MCF 10A (cell line): ENCODE measurements at places on chromosomes 13 and 19.

GRCh38 chr13:52931131-52931530 lies 82.7 kb upstream of the PCDH8 start:
- no peak for DNase-seq

GRCh38 chr19:11721681-11722080 lies 17.1 kb downstream of the ZNF823 start:
- no peak for DNase-seq

DNA sequence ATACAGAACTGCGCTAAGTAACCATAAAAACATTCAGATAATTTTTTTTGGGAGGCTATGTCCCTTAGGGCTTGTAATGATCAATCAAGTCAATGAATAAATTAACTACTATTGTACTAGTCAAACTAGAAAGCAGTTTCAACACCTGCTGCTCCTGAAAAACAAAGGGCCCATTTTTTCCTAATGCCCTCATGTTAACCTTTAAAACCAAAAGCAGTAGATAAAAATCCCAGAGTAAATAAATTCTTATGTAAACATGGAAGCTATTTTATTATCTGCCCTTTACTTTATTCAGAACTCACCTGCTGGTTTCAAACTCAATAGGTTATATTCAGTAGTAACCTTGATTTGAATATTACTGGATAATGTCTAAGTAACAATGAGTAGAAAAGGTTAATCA lies 159.5 kb upstream of the STARD13 start:
- DNase-seq, result no peak

DNA sequence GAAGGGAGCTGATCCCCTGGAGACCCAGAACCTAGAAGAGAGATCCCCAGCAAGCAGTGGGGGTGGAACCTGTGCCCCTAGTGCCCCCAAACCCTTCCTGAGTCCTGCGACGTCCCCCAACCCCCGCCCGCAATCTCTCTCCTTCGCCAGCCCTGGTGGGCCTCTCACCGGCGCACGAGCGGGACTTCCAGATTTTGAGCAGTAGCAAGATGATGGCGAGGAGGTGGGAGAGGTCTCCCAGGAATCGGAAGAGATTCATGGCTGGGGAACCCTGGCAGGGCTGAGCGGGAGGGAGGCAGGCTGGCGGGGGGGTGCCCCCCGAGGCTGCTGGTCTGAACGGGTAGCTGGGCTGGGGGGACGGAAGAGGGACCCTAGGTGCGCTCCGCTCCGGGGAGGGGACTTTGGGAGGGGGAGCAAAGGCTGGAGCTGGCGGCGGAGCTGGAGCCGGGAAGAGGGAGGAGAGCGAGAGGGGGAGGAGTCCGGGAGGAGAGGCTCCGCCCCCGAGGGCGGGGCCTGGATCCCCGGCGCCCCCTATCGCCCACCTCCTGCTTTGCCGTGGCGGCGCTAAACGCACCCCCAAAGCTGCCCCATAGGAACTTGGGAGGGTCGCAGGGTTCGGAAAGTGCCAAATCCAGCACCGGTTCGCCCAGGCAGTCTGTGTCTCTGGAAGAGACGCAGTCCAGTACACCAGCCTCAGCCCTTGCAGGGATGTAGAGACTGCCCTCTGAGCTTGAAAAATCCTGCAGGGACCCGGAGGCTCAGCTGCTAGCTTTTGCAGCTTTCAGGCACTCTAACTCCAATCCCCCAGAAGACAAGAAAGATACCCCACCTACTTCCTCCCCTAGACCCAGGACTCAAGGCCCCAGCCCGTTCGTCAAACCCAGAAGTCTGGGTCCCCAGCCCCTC lies at the start of gene KDELR1:
KDELR1 (minus strand) TSS at position 452 of the 906 bp plus-strand sequence; CDS start at position 259, 193 bp downstream.
- peak; percentile 76 for DNase-seq

DNA sequence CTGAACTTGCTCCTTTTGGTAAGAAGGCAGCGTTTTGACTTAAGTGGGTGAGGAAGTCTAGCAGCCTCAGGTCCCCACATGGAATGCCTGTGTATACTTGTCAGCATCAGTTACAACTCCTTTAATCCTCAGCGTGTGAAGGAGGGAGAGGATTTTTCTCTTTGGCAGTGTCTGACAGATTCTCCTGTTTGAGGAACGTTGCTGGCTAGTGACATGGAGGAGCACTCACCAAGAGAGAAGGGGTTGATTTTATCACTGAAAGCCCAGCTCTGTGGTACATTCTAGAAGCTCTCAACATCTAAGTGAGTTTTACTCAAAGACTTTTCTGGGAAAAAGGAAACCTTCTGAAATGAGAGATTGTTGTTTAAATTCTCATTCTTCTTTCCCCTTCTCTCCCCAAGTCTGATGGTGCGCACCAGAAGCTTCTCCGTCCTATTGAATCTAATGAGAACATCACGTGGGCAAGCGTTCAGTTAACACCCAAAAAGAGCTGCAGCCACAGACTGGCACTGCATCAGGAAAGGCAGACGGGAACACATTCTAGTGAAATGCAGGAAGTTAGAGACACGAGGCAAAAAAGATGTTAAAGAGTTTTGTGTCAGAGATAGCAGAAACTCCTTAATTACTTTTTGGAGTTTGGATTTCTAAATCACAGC lies 58.2 kb downstream of the GJA3 start:
- no peak for DNase-seq

DNA sequence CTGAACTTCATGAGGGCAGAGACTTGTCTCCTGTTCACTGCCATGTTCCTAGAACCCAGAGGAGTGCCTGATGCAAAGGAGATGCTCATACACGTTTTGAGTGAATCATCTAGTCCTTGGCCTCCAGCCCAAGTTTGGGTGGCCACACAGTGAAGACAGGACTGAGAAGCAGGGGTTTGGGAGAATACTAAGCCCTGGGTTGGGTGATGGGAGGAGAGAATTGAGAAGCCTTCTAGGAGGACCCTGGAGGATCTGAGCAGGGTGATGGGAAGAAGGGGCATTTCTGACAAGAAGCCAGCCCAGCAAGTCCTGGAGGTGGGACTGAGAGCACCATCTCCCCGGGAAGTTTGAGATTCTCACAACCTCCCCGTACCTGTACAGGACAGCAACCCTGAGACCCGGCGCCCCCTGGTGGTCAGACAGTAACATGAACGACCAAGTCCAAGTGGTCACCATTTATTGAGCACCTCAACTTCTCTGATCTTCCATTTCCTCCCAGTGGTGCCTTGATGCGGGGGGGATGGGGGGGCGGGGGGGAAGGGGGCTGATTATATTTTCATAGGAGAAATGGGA lies 11.0 kb downstream of the CTU1 start:
- DNase-seq, result peak; percentile 87

DNA sequence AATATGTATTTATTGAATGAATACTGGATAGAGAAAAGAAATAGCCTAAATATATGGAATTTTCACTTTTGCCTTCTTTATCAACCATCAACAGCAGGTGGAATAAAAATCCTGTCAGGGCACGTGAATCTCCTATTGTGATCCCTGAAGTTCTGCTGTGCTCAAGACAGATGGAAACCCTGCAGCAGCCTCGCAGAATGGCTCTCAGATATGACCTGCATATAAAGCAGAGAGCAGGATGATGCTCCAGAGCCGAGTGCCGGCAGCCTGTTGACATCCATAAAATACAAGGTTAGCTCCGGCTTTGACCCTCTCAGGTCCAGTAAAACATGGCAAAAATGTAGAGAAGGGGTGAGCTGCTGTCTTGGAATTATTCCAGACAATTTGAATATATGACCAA lies 659.3 kb downstream of the DIAPH3 start:
- DNase-seq, result no peak

GRCh38 chr13:98476538-98476966 lies 100.4 kb downstream of the STK24 start:
- peak; percentile 87 for DNase-seq

- no peak for DNase-seq
Observed at GRCh38 chr13:48761256-48761655, 107.5 kb downstream of the CYSLTR2 start.

- DNase-seq, result no peak
Observed at GRCh38 chr13:43263047-43263446, 239.7 kb downstream of the DNAJC15 start.

DNA sequence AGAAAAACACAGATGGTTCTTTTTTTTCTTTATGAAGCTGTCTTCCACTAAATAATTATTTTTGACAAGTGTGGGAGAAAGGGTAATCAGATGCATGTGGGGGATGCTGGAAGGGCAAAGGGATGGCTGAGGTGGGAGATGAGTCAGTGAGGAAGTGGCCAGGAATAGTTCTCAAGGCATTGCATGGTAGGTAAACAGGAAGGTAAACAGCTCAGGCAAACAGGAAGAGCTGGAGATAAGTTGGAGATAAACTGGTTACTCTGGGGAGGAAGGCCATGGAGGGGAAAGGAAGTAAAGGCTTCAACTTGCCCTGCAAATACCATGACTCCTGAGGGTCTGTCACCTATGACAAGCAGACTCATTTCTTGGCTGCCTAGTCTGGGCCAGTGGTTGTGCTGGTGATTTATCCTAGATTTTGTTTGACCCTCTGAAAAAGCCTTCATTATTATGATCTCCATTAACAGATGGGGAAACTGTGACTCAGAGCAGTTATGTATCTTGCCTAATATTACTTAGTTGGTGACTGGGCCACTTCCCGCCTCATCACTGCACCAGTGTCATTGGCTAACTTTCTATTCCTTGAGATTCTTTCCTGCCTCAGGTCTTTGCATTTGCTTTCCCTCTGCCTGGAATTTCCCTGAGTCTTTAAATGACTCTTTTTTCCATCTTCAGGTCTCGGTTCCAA lies 17.1 kb downstream of the ACTL9 start:
- DNase-seq, result no peak

DNA sequence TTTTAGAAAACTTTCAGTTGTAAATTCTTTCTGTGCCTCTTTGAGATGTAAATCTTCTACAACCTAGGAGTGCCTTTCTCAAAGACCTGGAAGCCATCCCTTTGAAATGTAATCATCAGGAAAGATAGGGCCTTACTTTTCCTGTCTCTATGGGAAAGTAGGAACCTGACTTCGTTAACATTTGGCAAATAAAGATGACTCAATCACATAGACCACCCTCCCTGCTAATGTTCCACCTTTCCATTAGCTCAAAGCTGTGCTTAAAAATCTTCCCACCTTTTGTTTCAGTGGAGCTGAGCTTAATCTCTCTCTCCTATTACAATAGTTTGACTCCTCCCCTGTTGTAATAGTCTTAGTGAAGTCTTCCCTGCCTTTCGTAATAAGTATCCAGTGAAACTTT lies 247.7 kb downstream of the OLFM4 start:
- DNase-seq, result no peak

DNA sequence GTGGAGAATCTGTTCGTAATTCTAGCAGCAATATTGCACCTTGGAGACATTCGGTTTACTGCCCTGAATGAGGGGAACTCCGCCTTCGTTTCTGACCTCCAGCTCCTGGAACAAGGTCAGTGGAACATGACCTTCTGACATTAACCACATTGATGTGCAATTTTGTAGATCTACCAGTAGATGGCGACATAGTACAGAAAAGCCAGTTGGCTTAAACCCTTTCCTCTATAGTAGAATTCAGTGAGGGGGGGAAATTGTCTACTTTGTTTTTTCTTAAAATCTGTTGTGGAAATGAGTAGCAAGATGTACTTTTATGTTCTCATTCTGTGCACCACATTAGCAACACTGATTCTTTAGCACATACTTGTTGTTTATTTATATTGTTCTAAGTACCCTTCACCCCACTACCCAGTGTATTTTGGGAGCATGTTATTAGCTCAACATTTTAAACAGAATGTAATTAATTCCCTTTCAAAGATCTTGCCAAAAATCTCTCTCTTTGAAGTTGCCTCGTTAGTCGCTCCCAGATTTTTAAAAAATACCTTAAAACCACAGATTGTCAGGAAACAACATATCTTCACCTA lies 332.2 kb downstream of the MYO16 start:
- peak; percentile 57 for DNase-seq

DNA sequence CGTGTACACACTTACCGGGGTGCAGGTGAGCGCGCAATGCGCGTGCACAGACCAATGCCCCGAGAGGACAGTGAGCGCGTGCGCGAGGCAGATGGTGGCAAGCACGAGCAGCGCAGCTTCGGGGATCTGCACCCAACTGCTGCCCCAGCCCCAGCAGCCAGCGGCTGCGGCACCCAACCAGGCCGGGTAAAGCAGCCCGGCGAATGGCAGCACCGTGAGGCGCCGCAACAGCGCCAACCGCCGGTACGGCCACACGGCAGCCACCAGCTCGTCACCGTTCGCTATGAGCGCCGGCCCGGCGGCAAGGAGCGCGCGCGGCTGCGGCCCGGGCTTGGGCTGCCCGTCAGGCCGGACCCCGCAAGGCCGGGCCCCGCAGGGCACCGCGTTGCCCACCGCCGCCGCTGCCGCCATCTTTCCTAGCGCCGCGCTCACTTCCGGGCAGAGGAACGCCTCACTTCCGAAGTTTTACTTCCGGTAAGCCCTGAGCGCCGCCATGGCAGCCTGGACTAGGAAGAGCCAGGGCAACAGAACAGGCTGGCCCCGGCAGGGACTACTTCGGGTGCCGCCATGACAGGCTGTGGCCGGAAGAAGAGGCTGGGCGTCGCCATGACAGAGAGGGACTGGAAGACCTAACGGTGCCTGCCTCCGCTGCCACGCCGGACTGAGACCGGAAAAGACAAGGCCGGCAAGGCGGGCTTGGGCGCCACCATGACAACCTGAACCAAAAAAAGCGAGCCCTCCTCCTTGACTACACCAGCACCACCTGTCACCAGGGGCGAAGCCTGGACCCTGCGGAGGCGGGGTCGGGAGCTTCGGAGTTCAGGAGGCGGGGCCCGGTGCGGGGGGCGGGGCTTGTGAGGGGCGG lies at the start of gene ATP13A1:
ATP13A1 (minus strand) TSS at position 421 of the 865 bp plus-strand sequence; CDS start at position 411, 10 bp downstream.
- DNase-seq, result peak; percentile 98

DNA sequence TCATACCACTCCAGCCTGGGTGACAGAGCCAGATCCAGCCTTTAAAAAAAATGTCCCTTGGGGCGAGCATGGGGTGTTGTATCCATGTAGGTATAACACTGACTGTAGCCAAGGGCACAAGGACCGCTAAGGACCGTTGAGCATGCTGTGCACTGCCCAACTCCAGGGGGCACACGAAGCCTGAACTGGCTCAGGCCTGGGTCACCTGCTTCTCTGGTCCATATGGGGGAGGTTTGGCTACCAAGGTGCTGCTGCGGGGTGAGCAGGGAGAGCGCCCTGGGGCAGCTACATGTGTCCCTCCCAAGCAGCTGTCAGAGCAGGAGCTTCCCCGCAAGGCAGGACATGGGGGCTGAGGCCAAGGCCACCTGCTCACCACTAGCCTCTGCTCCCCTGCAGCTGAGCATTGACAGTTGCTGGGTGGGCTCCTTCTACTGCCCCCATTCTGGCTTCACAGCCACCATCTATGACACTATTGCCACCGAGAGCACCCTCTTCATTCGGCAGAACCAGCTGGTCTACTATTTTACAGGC lies 16.3 kb downstream of the CATSPERG start:
- no peak for DNase-seq
